SHP77 treated with DMSO at 0.1 percent for 48 hours (cell line): ENCODE measurements at places on chromosomes 1 and 21.

GRCh38 chr1:177181280-177181630, 10.5 kb downstream of the BRINP2 start:
- no peak for DNase-seq

- peak; percentile 94 for DNase-seq
Observed at GRCh38 chr1:145960468-145961108, 2.8 kb upstream of the LIX1L start.

DNA sequence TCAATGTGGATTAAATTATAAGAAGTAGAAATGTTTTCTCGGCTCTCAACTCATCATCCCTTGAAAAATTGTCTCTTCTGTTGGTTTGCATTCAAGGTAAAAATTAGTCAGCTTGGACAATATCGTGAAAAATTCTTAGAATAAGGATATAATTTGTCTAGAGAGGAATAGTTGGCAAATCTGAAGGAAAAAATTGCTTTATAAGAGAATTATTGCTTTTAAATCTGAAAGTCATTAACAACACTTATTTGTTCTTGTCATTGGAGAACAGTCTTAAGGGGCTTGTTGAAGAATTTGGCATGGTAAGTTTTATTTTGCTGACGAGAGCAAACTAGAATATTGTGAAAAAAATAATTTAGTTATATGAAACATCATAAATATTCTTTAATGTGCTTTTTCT, 26.4 kb downstream of the ANGPTL1 start:
- no peak for DNase-seq

- DNase-seq = no peak
Observed at GRCh38 chr1:12342401-12343003, 112.7 kb downstream of the VPS13D start.

DNA sequence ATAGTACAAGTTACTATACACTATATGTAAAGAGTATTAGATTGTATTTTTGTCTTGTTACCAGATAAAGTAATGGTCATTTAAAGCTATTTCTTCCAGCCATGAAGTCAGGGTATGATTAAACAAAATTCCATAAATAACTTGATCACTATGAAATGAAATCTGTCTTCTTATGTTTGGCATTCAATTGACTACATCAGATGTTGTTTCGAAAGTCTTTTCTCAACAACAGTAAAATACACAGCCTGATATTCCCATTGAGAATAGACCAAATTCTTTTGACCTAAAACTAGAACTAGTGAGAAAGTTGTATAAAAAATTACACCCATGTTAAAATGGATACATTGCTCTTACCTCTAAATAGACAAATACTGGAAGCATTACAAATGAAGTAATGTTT, 134.6 kb upstream of the ADAMTS5 start:
- no peak for DNase-seq

DNA sequence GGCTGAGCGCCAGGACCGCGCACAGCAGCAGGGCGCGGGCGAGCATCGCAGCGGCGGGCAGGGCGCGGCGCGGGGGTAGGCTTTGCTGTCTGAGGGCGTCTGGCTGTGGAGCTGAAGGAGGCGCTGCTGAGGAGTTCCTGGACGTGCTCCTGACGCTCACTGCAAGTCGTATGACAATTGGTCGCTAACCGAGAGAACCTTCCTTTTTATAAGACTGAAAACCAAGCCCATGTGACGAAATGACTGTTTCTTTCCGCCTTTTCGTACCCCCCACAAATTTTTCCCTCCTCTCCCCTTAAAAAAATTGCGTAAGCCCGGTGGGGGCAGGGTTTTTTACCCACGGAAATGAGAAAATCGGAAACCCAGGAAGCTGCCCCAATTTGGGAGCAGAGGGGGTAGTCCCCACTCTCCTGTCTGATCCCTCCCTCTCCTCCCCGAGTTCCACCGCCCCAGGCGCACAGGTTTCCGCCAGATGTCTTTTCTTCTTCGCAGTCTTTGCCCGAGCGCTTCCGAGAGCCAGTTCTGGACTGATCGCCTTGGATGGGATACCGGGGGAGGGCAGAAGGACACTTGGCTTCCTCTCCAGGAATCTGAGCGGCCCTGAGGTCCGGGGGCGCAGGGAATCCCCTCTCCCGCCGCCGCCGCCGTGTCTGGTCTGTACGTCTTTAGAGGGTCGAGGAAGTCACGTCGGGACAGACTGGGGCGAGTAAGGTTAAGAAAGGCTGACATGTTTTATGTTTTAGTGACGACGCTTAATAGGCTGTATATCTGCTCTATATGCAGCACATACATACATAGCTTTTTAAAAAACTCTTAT, at the start of gene PTGS2:
Gene PTGS2, minus strand, starts transcription at position 179 of the 817 bp plus-strand sequence. Its CDS starts 133 bp downstream, at position 46.
- no peak for DNase-seq

DNA sequence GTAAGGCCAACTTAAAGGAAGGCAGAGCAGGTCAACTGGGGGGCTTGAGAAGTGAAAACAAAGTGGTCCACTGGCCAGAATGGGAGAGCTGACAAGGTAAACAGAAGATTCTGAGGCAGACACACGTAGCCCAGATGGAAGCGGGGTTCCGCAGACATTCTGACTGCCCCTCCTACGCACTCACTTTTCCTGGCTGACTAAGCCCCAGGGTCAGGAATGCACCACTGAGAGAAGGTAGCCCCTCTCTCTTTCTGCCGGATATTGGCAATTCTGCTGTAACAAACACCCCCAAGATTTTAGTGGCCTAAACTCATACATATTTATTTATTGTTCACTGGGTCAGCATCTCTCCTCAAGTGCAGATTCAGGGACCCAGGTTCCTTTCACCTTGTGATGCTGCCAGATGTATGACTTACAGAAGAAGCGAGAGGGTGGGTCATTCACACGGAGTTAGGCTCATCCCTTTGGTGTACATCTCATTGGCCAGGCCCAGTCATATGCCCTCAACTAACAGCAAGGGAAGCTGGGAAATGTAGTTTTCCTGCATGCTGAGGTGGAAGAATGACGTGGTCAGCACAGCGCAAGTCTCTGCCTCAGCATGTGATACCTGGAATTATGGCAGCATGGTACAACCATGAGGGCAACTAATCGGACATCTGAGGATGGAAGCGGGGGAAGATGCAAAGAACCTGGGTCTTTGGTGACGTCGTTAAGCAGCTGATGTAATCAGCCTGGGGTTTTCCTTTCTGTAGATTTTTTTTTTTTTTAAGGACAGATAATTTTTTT, 43.4 kb upstream of the MRPS6 start:
- DNase-seq = peak; percentile 43

- no peak for DNase-seq
Observed at GRCh38 chr1:79441238-79441637, 434.7 kb upstream of the ADGRL4 start.

DNA sequence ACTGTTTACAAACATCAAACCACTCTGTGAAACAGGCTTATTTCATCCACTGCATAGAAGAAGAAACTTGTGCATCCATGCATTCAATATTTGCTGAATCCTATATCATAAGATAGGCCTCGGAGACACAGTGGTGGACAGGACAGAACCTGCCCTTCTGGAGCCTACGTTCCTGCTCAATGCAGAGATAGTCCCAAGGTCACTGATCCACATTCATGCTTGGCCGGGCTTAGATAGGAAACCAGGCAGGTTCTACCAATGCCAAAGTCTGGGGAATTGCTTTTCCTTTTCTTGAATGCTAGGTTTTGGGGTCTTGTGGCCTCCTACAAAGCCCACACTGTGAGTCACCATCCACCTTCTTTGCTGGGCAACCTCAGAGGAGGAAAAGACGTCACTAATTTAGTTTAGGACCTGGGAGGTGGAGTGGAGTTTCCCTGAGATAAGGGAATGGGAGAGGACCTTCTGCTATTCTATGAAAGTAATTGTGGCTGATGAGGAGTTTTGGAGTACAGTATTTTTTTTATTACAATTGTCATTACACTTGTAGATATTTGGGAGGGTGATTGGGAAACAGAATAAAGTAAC, 99.7 kb upstream of the CD34 start:
- DNase-seq = no peak

DNA sequence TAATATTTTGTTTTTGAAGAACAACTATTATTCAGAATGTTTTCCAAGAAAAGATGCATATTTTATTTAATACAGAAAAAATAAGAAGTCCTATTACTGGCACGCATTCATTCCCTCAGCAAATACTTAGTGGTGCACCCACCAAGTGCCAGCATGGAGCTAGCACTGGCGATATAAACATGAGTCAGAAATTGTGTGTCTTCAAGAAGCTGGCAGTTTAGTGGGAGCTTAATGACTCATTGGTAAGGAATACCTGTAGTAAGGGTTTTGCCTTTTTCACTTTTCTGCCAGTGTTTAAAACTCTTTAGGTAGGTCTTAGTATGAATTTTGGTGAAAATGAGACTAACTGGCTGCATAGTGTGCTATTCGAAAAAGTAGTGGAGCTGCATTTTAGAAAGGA, 6.3 kb downstream of the MAGI3 start:
- no peak for DNase-seq
